Activated T-cell treated with anti-CD3 and anti-CD28 coated beads, Interleukin-2, amount 50 U/mL, for 48 hours (primary cell): ENCODE measurements at places on chromosomes 12 and 14.

DNA sequence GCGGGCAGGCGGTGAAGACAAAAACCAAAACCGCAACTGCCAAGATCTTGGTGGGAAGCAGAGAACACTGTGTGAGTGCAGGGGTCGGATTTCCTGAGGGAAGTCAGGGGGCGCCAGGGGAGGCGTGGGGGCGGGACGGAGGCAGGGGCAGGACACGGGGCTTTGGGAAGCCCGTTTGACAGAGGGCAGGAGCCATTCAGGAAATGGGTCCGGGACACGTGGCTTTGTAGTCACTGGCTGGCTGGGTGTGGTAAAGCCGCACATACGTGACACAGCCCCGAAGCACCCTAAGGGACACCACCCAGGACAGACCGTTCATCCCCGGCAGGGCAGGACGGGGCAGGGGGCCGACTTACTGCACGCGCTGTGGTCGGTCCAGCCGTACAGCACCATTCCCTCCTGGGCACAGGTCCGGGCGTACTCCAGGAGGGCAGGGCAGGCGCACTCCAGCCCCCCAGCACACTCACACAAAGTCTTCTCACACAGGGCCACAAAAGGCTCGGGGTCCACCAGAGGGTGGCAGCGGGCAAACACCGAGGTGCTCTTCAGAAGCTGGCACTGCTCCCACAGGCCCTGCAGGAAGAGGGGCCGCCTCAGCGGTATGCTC lies 49.4 kb downstream of the VWF start:
- peak; percentile 70 for DNase-seq

GRCh38 chr14:105489542-105490266 lies 1.3 kb upstream of the TEDC1 start:
- peak; percentile 92 for DNase-seq

- no peak for DNase-seq
These were observed 30.1 kb upstream of the RESF1 start for GRCh38 chr12:31929027-31929526.

GRCh38 chr12:6029401-6029800 lies 84.3 kb upstream of the ANO2 start:
- DNase-seq: no peak

GRCh38 chr12:28905220-28905955 lies 243.7 kb upstream of the FAR2 start:
- no peak for DNase-seq
